ENCODE measurements at places on chromosomes 5 and 9.

DNA sequence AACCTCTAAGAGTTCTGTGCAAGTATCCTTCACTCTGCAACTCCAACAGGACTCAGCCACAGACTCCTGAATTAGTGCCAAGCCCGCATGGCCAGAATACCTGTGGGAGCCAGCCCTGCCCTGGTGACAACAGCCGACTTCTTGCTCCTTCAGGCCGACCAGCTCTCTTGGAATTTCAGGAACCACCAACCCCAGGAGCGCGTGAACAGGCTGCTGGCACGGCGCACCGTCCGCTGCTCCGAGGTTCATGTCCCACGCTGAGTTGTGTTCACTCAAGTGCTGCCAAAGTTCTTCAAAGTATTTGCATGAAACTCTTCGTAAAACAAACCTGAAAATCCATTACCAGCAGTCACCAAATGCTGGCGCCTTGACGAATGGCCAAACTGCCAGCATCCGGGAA, 232.8 kb downstream of the NR2F1-AS1 start:
- no peak for DNase-seq

GRCh38 chr9:27572918-27573633, at the start of gene C9orf72:
Gene C9orf72 (minus strand): TSS chr9:27573481. CDS start chr9:27567120, 6,361 bp downstream.
- peak; percentile 92 for DNase-seq

DNA sequence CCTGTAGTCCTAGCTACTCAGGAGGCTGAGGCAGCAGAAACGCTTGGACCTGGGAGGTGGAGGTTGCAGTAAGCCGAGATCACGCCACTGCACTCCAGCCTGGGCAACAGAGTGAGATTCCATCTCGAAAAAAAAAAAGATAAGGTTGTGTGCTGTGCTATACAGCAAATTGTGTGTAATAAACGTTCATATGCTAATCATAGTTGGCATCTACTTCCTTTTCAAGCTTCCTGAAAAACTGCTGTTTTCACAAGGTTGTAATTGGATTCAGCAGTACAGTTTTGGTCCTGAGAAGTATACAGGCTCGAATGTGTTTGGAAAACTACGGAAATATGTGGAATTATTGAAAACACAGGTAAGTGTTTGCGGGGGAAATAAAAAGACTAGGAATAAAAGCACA, 25.5 kb downstream of the OTULINL start:
- no peak for DNase-seq

DNA sequence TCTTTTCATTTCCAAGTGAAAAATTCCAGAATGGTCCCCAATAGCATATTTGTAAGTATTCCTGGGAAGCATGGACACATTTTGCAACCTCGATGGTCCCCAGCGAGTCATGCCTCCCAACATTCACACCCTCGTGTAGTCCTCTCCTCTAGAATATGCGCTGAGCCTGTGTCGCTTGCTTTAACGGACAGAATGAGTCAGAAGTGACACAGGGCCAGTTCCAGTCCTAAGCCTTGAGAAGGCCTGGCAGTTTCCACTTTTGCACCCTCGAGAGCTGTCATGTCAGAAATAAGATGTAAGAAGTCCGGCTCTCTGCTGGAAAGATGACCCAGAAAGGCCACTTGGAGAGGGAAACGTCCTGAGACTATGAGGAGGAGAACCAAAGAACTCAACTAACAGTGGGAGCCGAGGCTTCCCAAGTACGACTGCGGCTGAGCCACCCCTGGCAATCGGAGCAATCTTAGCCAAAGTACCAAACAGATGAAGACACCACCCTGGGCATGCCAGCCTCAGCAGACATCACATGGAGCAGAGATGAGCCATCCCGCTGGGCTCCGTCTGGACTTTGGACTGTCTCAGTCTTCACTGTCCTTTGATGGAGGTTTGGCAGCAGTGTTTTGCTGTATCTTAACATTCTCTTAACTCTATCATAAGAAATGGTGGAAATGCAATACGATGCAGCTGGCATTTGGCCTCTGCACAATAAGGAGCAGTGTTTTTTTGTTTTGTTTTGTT, 42.6 kb upstream of the GFPT2 start:
- DNase-seq = no peak

- DNase-seq = no peak
Measured at GRCh38 chr5:83401122-83401731, 70.3 kb upstream of the VCAN start.

DNA sequence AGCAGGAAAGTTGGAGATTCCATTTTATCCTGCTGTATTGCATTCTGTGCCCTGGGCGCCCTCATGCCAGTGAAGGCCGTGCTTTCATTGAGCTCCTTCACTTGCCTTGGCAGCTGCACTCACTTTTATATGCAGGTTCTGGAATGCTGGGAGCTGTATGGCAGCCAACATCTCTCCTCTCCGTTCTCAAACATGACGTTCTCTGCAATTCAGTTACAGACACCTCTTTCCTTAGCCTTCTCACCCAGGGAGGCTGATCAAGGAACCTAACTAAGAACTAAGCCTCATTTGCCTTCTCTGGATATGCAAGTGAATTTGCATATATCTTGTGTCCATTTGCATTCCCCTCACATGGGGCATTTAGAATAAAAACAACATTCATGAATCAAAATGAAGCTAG, 29.4 kb upstream of the PURA start:
- DNase-seq = no peak

GRCh38 chr9:3971391-3972082, 328.3 kb downstream of the GLIS3 start:
- DNase-seq = no peak

DNA sequence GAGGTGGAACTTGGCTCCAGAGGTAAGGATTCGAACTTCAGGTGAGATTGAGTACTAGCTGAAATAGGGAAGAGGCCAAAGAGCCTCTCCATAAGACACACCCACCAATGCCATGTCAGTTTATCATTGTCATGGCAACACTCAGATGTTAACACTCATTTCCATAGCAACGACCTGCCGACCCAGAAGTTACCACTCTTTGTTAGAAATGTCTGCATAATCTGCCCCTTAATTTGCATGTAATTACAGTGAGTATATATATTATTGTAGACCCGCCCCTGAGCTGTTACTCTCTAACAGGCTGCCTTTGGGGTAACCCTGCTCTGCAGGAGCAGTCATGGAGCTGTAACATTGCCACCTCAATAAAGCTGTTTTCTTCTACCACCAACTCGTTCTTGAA, 10.2 kb upstream of the NTRK2 start:
- DNase-seq = no peak

DNA sequence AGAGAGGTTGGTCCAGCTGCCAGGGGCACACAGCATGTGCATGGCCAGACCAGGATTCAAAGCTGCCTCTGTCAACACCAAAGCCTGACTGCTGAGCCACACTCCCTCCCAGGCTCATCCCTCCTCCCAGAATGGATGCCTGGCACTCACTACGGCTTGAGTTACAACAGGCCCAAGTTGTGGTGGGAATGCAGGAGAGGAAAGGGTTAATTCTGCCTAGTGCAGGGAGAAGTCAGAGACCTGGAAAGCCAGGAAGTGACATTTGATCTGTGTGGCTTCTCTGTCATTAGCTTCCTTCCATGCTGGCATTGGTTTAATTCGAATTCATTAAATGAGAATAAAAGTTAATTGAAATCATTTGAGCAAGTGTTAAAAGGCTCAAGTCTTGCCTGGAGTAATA, 150.0 kb downstream of the NSG2 start:
- no peak for DNase-seq

DNA sequence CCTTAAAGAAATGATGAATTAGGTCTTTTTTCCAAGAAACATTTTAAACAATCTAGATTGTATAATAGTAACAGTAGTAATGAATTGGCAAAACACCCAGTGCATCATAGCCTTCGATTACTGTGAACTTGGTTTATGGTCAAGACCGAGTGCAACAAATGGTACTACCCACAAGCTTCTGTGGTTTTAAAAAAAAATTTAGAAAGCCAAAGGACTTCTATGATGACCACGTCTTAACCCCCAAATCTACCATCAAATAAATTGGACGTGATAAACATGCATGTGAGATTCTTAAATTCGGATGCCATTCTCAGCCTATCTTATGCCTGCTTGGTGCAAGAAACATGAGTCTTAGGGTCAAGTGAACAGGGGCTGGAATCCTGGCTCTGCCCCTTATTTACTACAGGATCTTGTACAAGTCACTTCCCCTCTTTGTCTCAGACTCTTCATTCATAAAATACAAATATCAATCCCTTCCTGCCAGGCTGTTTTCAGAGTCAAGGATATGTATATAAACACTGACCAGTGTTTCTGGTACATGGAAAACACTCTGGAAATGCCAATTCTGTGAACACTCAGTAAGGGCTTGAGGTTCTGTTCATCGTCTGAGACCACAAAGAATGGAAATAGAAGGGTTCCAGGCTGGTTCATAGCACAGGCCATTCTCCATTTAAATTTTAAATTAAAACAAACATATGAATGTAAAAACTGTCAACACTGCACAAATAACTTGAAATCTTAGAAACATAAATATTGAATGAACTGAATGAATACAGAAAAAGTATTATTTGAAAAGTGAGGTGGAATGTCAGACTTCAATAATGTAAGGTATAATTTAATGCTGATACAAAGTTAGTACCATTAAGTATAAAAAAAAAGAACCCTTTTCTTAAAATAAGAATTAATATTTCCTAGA, 107.8 kb downstream of the NR6A1 start:
- DNase-seq = no peak

GRCh38 chr5:124981901-124982300, 235.5 kb upstream of the ZNF608 start:
- DNase-seq = no peak

All from activated T-cell treated with anti-CD3 and anti-CD28 coated beads, Interleukin-2, amount 50 U/mL, for 1 hour (primary cell).